ENCODE measurements at places on chromosomes 5 and 9. TPM values are rescaled to one million over a fixed set of nuclear protein-coding genes. Genes with fewer than 3 reads are reported as not detected.

ZNF608 gene
- 5.6 TPM for total RNA-seq

CAMSAP1 gene
- 33.1 TPM for total RNA-seq

NAA35 gene
- 37.0 TPM for total RNA-seq

ADAM19 gene
- total RNA-seq = 77.3 TPM

STX17 gene
- total RNA-seq = 24.6 TPM

GABRA1 gene
- not detected for total RNA-seq

NEUROG1 gene
- total RNA-seq = not detected

GMCL2 gene
- total RNA-seq = not detected

TMEM252 gene
- not detected for total RNA-seq

SLC23A1 gene
- total RNA-seq = not detected

UCK1 gene
- total RNA-seq = 17.5 TPM

UNC5A gene
- total RNA-seq = 10.1 TPM
